Endodermal cell (in vitro differentiated cells): ENCODE measurements at places on chromosomes 16 and 17. TPM values are rescaled to one million over a fixed set of nuclear protein-coding genes. Genes with fewer than 3 reads are reported as not detected.

- no peak for DNase-seq
Measured at GRCh38 chr16:22710326-22710725, 103.6 kb upstream of the HS3ST2 start.

GRCh38 chr16:78987666-78988065 lies 612.9 kb downstream of the MAF start:
- DNase-seq, result no peak

GRCh38 chr17:57855391-57856035 lies 5.7 kb upstream of the MRPS23 start:
- no peak for DNase-seq

DNA sequence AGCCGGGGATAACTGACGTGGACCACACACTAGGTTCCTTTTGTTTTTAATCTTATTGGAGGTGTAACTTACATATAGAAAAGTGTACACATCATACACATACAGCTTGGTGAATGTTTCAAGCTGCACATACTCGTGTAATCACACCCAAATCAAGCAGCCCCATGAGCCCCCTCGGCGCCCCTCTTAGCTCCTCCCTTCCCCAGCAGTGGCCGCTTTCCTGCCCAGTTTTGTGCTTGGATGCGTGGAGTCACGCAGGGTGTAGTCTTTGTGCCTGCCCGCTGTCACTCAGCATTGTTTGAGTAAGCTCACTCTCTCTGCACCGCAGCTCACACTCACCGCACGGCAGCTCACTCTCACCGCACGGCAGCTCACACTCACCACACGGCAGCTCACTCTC lies 151.7 kb upstream of the CHMP6 start:
- no peak for DNase-seq

- DNase-seq, result no peak
Measured at GRCh38 chr17:17114592-17115225, 72.5 kb downstream of the MPRIP start.

GRCh38 chr17:57721967-57722703 lies 23.0 kb downstream of the CCDC182 start:
- no peak for DNase-seq

- peak; percentile 71 for DNase-seq
Measured at GRCh38 chr16:58419241-58419990, 27.1 kb downstream of the GINS3 start.

DNA sequence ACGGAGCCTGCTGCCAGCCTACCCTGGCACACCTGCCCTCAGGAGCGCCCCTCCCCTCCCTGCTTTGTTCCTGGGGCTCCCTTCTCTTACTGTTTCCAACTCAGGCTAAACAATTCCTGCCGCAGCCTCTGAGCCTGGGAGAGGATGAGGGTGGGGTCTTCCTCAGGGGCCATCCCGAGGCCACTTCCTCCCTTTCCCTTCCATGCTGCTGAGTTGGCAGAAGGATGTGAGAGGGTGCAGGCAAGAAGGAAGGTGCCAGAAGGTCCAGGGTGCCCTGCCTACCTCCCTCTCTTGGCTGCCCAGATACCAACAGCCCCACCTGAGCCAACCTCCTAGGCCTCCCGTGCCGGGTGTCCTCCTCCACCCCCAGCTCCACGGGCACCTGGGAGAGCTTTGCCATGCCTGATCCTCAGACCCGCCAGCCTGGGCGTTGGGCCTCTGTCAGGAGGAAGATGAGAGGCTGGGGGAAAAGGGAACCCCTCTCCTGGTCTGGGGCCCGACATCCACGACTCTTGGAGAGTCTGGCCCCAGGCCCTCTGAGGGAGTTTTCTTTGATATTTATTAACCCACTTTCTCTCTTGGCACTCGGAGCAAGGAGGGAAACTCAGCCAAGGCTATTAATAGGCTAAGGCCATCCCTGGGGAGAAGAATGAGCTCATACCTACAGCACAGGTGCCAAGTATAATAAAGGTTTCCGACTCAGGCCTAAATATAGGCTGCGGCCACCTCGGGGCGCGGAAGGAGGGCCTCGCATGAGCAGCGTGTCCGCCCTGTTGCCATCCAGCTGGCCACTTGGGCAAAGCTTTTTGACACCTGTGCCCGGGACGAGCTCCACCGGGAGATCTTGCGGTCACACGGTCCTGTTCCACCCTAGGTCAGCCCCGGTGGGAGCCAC lies 232.0 kb downstream of the ENGASE start:
- DNase-seq, result no peak

- peak; percentile 100 for DNase-seq
Measured at GRCh38 chr16:1942810-1943726, at the start of gene MSRB1. Gene MSRB1 (minus strand): TSS chr16:1943199. CDS start chr16:1943156, 43 bp downstream.

DNA sequence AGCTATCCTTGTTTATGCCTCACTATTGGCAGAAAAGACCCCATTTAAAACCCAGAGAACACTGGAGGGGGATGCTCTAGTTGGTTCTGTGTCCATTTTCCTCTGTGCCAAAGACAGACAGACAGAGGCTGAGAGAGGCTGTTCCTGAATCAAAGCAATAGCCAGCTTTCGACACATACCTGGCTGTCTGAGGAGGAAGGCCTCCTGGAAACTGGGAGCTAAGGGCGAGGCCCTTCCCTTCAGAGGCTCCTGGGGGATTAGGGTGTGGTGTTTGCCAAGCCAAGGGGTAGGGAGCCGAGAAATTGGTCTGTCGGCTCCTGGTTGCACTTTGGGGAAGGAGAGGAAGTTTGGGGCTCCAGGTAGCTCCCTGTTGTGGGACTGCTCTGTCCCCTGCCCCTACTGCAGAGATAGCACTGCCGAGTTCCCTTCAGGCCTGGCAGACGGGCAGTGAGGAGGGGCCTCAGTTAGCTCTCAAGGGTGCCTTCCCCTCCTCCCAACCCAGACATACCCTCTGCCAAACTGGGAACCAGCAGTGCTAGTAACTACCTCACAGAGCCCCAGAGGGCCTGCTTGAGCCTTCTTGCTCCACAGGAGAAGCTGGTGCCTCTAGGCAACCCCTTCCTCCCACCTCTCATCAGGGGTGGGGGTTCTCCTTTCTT lies 56.1 kb downstream of the IGF2BP1 start:
- peak; percentile 75 for DNase-seq

DNA sequence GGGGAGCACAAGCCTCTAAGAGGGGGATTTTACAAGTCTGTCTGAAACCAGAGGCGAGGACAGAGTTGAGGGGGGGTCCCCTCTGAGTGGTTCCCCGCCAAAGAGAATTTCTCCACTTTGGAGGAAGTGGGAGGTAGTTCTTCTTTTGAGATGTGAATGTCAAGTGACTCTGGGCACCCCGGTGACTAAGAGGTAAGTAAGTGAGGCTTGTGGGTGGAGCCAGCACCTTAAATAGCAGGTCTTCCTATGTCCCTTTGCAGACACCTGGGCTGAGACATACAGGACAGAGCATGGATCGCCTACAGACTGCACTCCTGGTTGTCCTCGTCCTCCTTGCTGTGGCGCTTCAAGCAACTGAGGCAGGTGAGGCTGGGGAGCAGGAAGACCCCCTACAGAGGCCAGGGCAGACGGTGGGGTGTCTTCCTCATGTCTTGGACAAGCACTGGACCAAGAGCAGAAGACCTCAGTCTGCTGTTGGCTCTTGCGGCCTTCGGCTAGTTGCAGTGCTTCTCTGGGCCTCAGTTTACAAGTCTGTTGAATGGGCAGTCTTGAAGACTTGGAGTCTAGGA lies at the start of gene CCL22:
Gene CCL22, plus strand, starts transcription at position 257 of the 569 bp plus-strand sequence. Its CDS starts 34 bp downstream, at position 291.
- DNase-seq, result no peak

The DNAAF1 gene
- total RNA-seq, result 0.66 to 1.1 TPM (median 0.89 TPM) in 3 replicates

The ZG16 gene
- total RNA-seq, result not detected in 3 replicates

The NPIPA5 gene
- total RNA-seq, result 3.7 and 4.7 TPM in 2 replicates

The CDC6 gene
- total RNA-seq, result 23.4 to 88.5 TPM (median 88.4 TPM) in 3 replicates

The WFDC1 gene
- total RNA-seq, result not detected in 2 replicates

The PITPNM3 gene
- 1.4 and 1.8 TPM in 2 replicates for total RNA-seq

The KRTAP9-8 gene
- total RNA-seq, result not detected in 2 replicates
